Left cardiac atrium (tissue), 4 donors: ENCODE measurements at places on chromosomes 1 and 21.

DNA sequence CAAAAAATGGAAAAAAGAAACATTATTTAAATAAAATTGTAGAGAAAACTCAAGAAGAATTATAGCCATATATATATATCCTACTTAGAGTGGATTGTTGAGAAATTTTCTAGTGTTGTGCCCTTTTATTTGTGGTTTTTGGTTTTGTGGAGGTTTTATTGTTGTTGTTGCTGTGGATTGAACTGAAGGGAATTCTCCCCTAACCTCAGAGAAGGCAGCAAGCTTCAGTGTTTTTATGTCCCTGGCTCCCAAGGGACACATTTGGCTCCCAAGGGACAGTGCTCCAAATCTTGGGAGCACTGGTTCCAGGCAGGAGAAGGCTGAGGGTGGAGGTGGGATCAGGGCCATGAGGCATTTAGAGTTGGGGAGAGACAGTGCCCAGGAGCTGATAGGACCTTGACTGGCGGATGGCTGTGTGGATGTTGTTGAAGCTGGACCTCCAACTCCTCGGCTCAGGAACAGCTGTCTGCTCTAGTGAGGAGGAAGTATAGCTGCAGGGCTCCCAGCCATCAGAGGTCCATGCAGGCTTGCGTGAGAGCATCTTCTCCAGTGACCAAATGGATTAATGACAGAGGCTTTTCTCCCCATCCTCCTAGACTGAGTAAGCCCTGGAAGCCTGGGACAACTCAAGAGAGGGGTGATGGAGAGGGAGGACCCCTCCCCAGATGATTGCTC, 100.5 kb downstream of the TEX35 start:
- DNase-seq, result no peak

DNA sequence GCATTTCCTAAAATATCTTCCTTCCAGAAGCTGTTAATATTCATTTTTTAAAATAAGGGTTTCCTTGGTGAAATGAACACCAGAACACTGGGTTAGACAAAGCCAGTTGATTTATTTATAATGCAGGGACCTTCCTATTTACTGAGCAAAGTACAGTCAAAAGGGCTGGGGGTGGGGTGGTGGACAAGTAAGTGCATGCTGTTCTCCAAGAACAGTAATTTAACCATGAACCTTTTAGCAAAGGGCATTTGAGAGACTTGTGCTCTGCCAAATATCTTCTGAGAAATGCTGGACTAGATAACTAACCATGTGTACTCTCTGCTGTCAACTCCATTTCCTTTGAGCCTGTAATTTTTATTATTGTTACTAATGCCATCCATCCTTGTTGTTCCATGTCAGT, 100.2 kb downstream of the OMA1 start:
- no peak for DNase-seq

DNA sequence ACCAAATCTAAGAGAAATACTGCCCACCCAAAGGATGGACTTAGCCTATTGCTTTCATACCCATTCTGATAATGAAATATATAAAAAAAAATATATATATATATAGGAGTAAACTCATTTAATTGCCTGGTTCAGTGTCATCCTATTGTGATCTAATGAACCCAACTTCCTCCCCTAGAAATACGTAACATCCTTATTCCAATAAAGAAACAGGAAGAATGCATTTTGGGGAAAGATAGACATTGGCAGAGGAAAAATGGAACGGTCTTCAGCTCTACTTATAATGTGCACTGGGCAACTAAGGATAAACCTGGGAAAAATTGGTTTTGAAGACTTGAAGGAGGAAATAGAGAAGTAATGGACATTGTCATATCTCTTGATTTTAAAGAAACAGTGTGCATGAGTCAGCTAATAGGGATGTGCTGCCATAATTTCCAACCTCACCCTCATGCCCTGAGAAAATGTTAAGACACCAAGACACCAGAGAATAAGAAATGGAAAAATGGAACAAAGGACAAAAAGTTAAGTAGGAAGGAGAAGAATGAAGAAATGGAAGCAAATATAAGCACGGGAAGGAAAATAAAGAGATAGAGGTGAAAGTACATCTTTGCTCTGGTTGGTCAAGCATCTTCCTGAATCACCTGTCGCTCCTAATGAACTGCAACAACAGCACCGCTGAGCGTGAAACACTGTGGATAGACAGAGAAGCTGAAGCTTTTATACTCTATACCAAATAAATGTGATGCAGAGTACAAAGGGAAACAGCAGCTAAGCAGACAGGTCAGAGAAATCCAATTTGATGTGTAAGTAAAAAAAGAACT, 5.4 kb downstream of the UBR4 start:
- no peak for DNase-seq

DNA sequence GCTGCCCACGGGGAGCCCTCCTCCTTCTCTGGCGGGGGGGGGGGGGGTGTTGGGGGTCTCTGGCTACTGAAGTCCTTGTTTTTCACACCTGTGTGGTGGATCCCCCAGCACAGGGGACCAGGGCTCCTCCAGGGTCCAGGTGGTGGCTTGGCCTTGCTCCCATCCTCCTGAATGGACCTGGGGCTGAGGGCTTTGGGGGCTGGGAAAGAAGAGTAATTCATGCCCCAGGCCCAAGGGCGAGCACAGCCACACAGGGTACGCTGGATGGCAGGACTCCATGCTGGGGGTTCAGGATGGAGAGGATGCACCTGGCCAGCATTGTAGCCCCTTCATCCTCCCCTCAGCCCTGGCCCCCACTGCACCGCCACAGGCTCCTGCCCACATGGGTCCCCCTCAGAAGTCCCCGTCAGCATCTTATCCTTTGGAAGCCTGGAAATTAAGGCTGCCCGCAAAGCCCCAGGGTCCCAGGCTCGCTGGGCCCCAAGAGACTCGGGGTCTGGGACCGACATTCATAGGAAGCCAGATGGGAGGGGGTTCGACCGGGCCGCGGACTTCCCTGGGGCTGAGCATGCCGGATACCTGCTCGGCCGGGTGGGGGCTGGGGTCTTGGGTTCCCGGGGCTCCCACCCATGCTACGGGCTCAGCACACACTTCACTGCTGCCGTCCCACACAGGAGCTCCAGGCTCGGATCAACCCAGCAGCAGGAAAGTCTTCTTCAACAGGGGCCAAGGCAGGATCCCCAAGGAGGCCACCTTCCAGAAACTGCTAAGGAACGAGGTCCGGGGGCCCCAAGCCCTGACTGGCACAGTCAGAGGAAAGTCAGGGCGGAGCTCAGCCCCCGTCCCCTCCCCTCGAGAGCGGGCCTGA, 49.0 kb upstream of the ACTRT2 start:
- DNase-seq, result no peak

- no peak for DNase-seq
These were observed 3.5 kb upstream of the PEF1 start for GRCh38 chr1:31648190-31648589.

DNA sequence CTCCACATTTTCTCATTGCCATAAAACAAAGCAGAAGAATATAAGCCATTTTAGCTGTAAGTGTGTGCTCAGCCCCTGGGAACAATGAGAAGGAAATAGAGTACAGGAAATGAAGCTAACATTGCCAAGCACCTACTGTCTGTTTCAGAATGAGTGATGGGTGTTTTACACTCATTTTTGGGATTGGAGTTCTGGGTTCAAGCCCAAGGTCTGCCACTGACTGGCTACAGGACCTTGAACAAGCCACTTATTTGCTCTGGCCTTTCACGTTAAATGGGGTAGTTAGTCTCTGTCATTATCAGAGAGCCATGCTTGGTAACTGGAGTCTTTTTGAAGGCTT, 80.7 kb upstream of the KAZN start:
- DNase-seq, result no peak

GRCh38 chr1:9039761-9040658, 13.8 kb upstream of the SLC2A7 start:
- no peak for DNase-seq

- no peak for DNase-seq
These were observed 1.7 kb upstream of the FMN2 start for GRCh38 chr1:240090014-240090413.

GRCh38 chr1:53896635-53897229, 2.7 kb downstream of the DIO1 start:
- no peak for DNase-seq

DNA sequence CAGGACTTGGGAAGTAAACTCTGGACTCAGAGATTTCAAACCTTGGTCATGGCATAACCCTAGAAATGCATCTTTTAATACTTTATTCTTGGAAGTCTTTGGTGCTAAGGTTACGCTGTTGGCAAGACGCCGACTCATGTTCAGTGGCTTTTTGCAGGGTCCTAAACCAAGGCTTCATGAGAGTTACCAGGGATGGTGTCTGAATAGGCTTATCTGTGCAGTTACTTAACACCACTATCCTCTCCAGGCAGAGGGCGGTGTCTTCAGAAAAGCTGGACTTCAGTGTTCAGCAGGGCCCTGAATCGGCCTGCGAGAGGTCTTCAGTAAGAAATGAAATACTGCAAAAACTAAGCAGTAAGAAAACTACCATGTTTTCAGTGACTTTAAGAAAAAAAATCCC, 58.3 kb downstream of the SIM2 start:
- no peak for DNase-seq
